Fibroblast of the aortic adventitia (primary cell): ENCODE measurements at places on chromosomes 12 and 14. TPM values are rescaled to one million over a fixed set of nuclear protein-coding genes. Genes with fewer than 3 reads are reported as not detected.
A peak's percentile ranks its signal among the peaks of the same experiment; 100 is the strongest.

DNA sequence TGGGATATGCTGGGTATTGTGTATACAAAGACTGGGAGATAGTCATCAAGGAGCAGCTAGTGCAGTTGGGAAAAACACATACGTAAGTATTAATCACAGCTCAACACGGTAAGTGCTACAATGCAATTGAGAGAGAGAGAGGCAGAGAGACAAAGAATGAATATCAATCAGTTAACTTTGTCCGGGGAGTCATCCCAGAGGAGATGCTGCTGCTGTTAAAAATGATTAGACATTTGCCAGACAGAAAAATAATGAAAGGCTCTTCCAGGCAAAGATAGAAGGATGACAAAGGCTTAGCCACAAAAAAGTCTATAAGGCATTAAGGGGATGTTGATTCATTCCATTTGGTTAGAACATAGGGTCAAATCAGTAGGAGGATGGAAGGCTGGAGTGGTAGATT, 45.1 kb downstream of the AKAP6 start:
- peak; percentile 27 for DNase-seq

GRCh38 chr14:93128725-93129459, 13.2 kb upstream of the ITPK1 start:
- DNase-seq: no peak

DNA sequence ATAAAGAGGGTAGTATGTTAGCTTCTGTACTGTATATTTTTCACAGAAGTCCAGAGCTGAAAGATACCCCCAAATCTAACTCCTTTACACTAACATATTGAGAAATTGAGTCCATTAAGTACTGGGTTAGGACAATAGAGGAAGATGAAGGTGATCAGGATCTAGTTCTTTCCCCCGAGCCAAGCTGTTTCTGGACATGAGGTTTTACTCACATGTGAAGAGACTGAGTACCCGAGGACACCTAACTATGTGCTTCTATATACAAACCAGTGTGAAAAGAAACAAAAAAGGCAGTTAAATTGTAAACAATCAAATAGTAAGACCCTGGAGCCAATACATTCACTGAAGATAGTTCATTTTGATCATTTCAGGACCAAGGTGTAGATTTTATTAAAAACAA, 3.8 kb upstream of the TRHDE start:
- DNase-seq: no peak

Gene TBX5
- total RNA-seq: 1.3 TPM in 1 of 2 replicates, not detected in the other

Gene NUAK1
- total RNA-seq: 3.0 and 8.3 TPM in 2 replicates

Gene TDP1
- total RNA-seq: 6.1 and 28.7 TPM in 2 replicates
